Fibroblast of lung (primary cell): ENCODE measurements at places on chromosomes 16 and 17.

DNA sequence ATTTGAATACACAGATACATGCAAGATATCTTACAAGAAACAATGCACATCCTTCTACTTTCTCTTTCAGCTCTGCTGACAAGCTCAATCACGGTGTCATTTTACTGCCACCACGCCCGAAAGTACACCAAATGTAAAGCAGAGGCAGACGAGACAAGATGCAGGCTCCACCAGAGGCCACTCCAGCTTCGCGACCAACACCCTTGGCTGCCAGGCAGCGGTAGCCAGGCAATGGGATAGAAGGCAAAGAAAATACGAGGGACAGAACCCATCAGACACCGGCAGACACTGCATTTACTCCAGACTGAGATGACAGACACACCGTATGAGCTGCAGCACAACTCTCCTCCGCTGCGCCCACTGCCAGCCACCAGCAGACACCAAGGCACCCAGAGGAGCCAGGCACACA lies 41.0 kb downstream of the USP22 start:
- DNase-seq, result peak; percentile 14

GRCh38 chr16:48274476-48274875 lies 27.1 kb upstream of the ABCC11 start:
- DNase-seq, result no peak

DNA sequence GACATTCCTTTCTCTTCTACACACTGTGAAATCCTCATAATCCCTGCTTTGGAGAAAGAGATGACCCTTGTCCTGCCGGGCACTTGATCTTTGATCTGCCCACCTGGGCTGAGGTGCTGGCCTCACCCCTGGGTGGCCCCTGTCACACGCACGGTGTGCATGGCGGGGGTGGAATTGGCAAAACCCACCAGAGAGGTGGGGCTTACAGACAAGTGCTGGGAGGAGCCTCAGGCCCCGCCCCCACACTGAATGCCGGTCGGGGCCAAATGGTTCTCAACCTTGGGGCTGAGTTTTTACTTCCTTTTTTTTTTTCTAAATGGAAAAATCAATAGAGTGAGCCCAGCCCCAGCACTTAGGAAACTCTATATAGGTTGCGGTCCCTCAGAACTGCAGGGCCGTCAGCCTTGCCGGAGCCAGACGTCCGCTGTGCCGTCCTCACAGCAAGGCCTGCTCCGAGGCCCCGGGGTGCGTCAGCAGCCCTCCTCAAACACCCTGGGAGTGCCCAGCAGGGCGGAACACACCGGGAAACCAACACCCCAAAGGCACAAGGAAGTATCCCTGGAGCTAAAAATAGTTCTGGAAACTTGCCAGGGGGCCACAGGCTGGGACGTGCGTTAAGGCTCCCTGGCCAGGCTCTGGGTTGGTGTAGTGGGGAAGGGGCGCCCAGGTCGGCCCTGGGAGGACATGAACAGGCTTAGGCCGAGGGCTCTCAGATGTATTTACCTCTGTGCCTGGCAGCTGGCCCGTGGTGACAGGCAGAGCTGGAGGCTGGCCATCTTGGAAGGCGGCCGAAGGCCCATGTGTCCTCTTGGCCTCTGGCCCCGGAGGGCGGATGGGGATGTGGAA lies 11.0 kb downstream of the GPRC5C start:
- DNase-seq, result no peak

DNA sequence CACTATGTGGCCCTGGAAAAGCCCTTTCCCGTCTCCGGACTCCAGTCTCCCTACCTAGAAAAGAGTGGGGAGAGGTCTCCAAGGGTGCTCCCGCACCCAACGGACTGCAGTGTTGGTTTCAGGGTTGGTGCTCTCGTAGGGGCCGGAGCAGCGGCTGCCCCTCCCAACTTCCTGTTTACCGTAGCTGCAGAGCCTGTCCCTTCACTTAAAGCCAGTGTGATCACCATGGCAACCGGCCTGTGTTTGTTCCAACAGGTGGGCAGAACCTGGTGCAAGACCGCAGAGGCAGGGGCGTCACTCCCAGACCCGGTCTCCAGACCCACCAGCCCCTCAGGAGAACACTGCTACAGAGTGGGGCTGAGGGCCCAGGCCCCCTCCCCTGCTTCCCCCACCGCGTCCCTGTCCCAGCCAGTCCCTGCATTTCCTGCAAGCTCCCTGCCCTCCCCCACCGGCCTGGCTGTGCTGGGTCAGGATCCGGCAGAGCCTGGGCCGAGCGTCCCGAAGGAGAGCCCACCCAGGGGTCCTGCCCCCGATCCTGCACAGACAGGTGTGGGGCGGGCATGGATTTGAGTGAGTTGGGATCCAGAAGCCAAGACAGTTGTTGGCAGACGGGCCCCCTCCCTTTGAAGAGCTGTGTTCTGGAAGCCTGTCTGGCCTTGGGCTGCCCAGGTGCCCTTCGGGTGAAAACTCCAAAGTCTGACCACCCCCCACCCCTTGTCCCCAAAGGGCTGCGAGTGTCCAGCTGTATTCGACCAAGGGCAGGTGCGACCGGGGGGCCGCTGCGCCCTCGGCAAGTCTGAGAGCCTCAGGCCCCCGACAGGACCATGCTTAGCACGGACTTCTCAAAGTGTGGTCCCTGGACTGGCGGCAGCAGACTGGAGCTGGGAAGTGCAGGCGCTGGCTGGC lies 1.5 kb upstream of the BAIAP3 start:
- peak; percentile 25 for DNase-seq

DNA sequence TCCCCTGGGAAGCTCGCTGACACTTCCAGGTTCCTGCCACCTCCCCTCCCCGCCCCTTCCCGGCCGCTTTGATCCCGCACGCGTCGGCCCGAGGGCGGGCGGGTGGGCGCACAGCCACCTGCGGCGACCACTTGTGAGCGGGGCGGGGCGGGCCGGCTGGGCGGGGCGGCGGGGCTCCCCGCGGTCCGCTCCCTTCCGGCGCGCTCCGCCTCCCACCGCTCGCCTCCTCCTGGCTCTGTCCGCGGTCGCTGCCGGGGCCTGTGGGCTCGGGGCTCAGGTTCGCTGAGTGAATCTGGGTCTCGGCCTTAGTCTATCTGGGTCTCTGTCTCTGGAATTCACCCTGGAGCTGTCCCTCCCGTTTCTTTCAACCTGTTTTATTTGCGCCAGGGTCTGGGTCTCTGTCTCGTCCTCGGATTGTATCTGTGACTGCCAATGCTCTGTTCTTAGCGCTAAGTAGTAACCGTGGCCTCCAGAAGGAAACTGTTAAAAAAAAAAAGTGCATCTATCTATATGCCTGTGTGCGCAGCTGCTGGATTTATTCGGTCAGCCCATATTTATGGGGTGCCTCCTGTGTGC lies 2.7 kb upstream of the HES7 start:
- peak; percentile 61 for DNase-seq

- DNase-seq, result no peak
Observed at GRCh38 chr16:11138022-11138768, 117.8 kb downstream of the SOCS1 start.

DNA sequence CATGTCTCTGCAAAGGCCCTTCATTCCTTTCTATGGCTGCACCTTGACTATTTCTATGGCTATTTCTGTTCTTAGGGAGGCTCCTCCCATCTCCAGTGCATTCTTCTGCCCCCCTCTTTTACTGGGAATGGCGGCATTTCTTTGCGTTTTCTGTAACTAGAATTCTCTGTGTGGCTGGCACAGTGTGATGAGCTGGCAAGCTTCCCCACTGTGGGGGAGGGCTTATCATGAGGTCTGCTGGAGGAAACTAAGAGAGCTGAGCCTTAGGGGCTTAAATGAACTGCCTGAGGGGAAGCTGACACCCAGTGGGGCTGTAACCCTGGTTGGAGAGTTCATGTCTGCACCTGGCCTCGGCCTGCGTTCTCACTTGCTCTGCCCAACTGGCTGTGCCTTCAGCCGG lies 1.5 kb upstream of the CARD14 start:
- DNase-seq, result peak; percentile 22

DNA sequence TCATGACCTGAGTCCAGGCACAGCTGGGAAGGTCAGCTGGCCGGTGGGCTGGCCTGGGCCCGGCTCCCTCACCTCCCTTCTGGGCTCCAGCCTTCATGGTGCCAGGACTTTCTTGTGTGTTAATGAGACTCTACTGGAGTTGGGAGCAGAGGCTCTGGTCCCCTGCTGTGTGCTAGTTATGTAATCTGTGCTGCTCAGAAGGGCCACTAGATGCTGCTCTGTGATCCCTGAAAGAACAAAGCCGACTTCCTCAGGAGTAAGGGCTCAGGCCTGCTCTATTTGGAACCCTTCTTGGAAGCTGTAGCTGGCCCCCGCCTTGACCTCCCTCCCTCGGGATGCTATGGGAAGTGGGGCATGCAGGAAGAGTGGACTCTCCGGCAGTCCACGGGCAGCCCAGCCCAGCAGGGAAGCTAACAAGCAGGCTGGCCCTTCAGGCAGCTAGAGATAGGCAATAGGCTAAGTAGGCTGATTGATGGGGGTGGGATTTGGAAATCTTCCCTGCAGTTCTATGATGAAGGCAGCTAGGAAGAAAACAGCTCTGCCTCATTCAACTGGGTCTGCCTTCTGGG lies 3.3 kb upstream of the CDK5R1 start:
- peak; percentile 67 for DNase-seq

DNA sequence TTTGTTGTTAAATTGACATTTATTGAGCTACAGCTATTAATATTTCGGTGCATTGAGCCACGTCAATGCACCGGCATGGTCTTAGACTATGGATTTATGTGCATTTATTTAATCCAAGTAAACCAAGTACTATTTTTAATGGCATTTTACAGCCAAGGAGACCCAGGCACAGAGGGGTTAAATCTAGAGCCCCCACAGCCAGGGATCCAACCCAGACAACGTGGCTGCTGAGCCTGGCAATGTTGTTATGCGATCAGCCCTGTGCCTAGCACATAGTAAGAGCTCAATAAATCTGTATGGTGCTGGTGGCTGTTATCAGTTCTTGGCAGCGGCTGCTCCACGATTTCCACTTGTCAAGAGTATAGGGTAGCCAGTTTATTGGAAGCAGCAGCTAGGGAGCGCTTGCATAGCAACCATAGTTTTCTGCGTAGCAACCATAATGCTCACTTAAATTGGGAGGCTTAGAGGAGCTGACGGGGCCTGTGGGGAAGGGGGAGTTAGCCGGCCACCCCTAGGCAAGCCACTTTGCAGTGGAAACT lies 541 bp upstream of the RBBP6 start:
- DNase-seq, result no peak

DNA sequence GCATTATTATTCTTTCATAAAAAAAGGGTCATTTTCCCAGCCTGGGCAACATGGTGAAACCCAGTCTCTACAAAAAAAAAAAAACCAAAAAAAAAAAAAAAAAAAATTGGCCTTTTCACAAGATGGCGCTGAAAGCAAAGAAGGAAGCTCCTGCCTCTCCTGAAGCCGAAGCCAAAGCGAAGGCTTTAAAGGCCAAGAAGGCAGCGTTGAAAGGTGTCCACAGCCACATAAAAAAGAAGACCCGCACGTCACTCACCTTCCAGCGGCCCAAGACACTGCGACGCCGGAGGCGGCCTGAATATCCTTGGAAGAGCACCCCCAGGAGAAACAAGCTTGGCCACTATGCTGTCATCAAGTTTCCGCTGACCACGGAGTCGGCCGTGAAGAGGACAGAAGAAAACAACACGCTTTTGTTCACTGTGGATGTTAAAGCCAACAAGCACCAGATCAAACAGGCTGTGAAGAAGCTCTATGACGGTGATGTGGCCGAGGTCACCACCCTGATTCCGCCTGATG lies 4.9 kb upstream of the PGAP6 start:
- DNase-seq, result no peak

DNA sequence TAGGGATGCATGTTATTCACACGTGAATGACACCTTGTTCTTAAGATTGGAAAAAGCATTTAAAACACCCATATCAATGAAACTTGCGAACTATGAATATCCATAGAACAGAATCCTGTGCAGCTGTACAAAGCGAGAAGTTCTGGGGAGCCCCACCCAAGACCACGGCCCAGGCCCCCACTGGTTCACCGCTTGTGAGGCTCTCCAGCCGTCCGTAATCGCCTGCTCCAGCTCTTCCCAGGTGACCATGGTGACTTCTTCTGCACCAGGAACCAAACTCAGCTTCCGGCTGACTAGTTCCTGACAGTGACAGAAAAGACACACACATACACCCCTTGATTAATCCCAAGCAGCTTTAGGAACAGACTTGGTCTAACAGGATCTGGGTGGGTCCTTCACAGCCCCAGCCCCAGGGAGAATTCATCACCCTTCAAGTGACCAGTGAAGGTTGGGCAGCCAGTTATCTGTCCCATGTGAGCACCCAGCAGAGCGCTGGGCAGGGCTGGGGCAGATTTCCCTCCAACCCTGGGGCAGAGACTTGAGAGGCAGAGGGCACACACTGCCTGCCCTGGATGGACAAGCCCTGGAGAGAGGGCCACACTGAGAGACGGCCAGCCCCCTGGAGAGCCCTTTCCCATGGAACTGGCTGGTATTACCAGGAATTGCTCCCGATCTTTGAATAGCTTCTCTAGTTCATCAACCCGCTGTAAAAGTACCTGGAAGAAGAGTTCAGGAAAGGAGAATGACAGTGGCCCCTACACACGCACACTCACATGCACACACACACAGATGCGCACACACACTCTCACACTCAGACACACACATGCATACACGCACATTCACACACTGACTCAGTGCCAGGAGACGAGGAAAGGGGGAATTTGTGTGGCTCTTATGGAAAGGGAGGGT lies 3.6 kb downstream of the QRICH2 start:
- DNase-seq, result no peak

DNA sequence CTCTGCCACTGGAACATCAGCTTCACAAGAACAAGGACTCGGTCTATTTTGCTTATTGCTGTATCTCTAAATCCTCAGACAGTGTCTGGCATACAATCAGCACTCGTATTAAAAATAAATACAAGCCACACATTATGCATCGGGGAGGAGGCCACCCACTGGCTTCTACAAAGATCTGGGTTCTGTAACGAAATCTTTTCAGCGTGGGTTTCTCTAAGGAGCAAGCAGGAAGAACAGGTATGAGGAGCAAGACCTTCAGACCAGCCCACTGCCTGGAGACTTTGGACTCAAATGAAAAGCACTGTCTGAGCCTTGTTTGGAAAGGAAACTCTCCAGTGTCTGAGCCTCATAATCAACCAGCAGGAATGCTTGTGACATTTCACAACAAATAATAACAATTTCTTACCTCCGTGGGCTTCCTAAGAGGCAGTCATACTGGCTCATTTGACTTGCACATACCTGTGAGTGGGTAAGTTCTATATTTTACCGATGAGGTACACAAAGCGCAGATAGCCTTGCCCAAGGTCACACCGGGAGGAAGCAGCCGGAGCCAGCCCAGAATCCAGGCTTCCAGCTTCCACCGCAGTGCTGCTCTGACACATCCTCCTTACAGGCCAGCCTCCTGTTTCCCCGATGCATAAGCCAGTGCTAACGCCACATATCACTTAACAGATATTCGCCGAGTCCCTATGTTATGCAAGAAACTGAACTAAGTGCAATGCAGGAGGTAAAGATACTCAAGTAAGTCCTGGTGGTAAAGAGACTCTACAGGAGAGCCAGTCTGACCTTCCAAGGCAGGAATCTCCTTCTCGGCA lies 118.6 kb upstream of the TNRC6C start:
- DNase-seq, result peak; percentile 72
